Vagina (tissue), 2 donors: ENCODE measurements at places on chromosomes 7 and 10.
A peak's percentile ranks its signal among the peaks of the same experiment; 100 is the strongest.

GRCh38 chr10:31121757-31122577 is 90.3 kb upstream of the ZNF438 start:
- H3K4me1 ChIP-seq, result peaks cover 11% of the 10 kb centered on the region
- no peak overlapping the region for H3K4me3 ChIP-seq

DNA sequence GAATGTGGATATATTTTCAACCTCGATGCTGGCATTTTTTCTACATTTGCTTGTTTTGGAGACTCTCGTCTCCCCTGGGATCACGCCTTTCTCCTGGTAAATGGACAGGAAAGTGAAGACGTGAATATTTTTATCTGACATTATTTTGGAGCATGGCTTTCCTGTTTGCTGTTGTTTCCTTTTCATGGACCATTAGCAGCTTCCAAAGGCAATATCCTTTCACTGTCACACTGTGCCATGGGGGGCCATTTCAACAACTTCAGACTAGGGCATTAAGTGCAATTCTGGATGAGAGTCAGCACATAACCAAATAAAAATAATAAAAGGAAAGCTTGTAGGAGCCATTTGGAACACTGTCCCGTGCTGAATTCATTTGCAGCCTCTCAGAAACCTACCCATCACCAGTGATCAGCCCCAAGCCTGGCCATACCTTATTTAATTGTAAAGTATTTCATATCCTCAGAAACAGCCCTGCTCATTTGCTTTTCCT is 75.9 kb upstream of the NEUROD6 start:
- H3K27me3 ChIP-seq, result no peaks in the 10 kb centered on the region
- no peaks in the 10 kb centered on the region for H3K4me1 ChIP-seq
- no peak for DNase-seq
- H3K36me3 ChIP-seq, result no peaks in the 10 kb centered on the region
- no peak overlapping the region for H3K4me3 ChIP-seq

GRCh38 chr10:119845656-119846055 is 27.0 kb downstream of the MCMBP start:
- H3K27me3 ChIP-seq, result no peaks in the 10 kb centered on the region
- no peak overlapping the region for H3K27ac ChIP-seq
- DNase-seq, result no peak
- H3K4me3 ChIP-seq, result no peak overlapping the region

GRCh38 chr10:52756295-52756694 is 16.3 kb downstream of the MBL2 start:
- H3K27ac ChIP-seq, result no peak overlapping the region
- H3K4me1 ChIP-seq, result no peaks in the 10 kb centered on the region
- no peaks in the 10 kb centered on the region for H3K27me3 ChIP-seq

GRCh38 chr7:113246738-113247137 is 128.4 kb upstream of the SMIM30 start:
- no peaks in the 10 kb centered on the region for H3K27me3 ChIP-seq
- no peak overlapping the region for H3K4me3 ChIP-seq
- H3K4me1 ChIP-seq, result no peaks in the 10 kb centered on the region
- H3K27ac ChIP-seq, result no peak overlapping the region
- no peak for DNase-seq

- no peak for DNase-seq
- H3K27ac ChIP-seq, result peak overlapping the region; percentile 65
- H3K4me1 ChIP-seq, result peaks cover 16% of the 10 kb centered on the region
- H3K27me3 ChIP-seq, result no peaks in the 10 kb centered on the region
- no peaks in the 10 kb centered on the region for H3K36me3 ChIP-seq
Observed at GRCh38 chr10:4767033-4767814, 58.8 kb upstream of the AKR1E2 start.

DNA sequence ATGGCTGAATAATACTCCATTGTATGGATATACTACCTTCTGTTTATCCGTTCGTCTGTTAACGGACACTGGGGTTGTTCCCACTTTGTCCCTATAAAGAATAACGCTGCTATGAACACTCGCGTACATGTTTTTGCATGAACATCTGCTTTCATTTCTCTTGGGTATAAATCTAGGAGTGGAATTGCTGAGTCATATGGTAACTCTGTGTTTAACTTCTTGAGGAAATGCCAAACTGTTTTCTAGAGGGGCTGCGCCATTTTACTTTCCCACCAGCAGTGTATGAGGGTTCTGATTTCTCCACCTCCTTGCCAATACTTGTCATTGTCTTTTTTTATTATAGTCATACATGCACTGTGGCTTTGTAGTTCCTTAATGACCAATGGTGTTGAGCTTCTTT is 20.6 kb upstream of the RASSF4 start:
- no peak for DNase-seq
- no peak overlapping the region for H3K4me3 ChIP-seq
- no peaks in the 10 kb centered on the region for H3K36me3 ChIP-seq
- H3K4me1 ChIP-seq, result peaks cover 17% of the 10 kb centered on the region
- H3K27ac ChIP-seq, result no peak overlapping the region
